ENCODE measurements at places on chromosomes 1 and 21. TPM values are rescaled to one million over a fixed set of nuclear protein-coding genes. Genes with fewer than 3 reads are reported as not detected.

Gene PTPN7
- 97.5 TPM for total RNA-seq

DNA sequence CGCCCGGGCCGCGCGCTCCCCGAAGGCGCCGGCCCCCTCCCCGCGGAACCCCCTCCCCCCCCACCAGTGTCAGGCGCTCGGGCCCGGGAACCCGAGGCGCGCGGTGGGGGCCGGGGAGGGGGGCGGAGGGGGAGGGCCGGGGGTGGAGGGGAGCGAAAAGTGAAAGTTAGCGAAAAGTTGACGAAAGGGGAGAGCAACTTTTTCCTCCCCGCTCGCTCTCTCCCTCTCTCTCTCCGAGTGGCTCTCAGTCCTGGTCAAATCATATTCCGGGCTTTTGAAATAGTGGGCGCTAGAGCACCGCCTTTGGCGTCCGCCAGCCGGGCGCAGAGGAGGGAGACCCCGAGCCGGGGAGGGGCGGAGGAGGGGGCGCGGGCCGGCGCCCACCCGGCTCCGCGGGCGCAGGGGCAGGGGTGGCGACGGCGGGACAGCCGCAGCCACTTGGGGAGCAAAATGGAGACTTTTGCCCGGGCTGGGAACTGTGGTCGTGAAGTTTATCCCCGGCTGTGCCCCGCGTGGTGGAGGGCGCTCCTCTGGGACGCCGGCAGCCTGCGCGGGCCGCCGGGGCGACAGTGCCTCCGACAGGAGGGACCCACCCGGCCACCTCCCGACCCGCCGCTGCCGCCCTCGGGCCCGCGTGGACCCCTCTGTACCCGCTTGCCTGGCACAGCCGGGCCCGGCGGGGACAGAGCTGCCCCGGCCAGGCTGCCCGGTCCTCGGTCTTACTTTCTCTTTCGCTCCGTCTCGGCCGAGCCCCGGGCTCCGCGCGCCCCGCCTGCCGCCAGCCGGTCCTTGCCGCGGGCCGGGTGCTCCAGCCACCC lies 697 bp downstream of the PRDM16 start:
- peaks cover 18% of the 10 kb centered on the region for H3K27me3 ChIP-seq
- H3K4me1 ChIP-seq = peaks cover 2% of the 10 kb centered on the region
- no peak for DNase-seq
- H3K4me3 ChIP-seq = peak overlapping the region; percentile 58

DNA sequence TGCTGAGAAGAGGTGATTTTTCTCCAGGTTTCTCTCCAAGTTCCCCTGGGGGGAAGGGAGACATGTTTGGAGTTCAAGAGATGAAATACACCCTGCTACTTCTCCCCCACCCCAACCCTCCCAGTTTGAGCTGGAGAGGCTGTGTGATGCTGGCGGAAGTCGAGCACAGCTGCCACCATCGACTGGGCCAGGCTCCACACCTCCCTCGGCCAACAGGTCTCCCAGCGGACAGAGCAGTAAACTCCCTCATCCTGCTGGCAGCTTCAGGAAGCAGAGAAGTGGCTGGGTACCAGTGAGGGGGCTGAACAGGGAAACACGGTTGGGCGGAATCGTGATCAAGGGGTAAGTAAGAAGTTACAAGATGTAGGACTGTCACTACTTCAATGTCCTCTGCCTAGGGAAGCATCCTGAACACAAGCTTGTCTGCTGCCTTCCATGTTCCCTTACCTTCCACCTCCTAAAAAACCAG lies 6.6 kb upstream of the NHLH1 start:
- H3K4me3 ChIP-seq = no peak overlapping the region
- peak overlapping the region; percentile 66 for H3K27ac ChIP-seq
- H3K36me3 ChIP-seq = peaks cover 17% of the 10 kb centered on the region
- no peaks in the 10 kb centered on the region for H3K27me3 ChIP-seq

- peaks cover 48% of the 10 kb centered on the region for H3K4me1 ChIP-seq
- no peak for DNase-seq
- H3K27ac ChIP-seq = peak overlapping the region; percentile 82
- H3K4me3 ChIP-seq = no peak overlapping the region
- no peaks in the 10 kb centered on the region for H3K27me3 ChIP-seq
These were observed 24.7 kb downstream of the KIAA0040 start for GRCh38 chr1:175167861-175168260.

DNA sequence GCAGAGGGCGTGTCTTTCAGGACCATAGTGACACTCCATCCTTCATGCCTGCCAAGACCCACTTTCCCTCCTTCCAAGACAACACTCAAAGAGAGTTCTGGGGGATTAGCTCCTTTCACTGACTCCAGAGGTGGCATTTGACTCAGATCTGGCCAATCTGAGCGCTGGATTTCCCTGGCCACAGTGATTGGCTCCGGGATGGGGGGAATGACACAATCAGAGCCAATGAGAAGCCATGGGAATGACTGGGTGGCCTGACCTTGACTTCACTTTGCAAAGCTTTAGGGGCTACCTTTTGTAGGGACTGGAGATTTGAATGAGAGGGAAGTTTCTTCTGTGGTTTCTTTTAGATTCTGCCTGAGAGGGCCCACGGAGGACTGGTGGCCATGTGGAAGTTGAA lies 26.9 kb upstream of the WNT4 start:
- no peak overlapping the region for H3K27ac ChIP-seq
- peaks cover 14% of the 10 kb centered on the region for H3K27me3 ChIP-seq
- no peaks in the 10 kb centered on the region for H3K36me3 ChIP-seq
- H3K4me1 ChIP-seq = peaks cover under 1% of the 10 kb centered on the region
- DNase-seq = no peak

GRCh38 chr1:36350659-36351226 lies 27.3 kb upstream of the EVA1B start:
- peak overlapping the region; percentile 87 for H3K27ac ChIP-seq
- H3K36me3 ChIP-seq = peaks cover 4% of the 10 kb centered on the region
- peak overlapping the region; percentile 52 for H3K4me3 ChIP-seq

- H3K27ac ChIP-seq = no peak overlapping the region
- peaks cover 7% of the 10 kb centered on the region for H3K27me3 ChIP-seq
- H3K4me3 ChIP-seq = no peak overlapping the region
- DNase-seq = no peak
- H3K4me1 ChIP-seq = peaks cover 6% of the 10 kb centered on the region
These were observed 30.8 kb downstream of the IER5 start for GRCh38 chr1:181119093-181119989.

- peaks cover 65% of the 10 kb centered on the region for H3K27me3 ChIP-seq
- no peak overlapping the region for H3K27ac ChIP-seq
- DNase-seq = no peak
- peaks cover 4% of the 10 kb centered on the region for H3K36me3 ChIP-seq
- H3K4me1 ChIP-seq = peaks cover 18% of the 10 kb centered on the region
These were observed 5.6 kb downstream of the ACTA1 start for GRCh38 chr1:229428256-229428655.

- H3K4me3 ChIP-seq = no peak overlapping the region
- peaks cover 48% of the 10 kb centered on the region for H3K4me1 ChIP-seq
- no peak for DNase-seq
- H3K36me3 ChIP-seq = no peaks in the 10 kb centered on the region
These were observed 68.5 kb downstream of the DYRK1A start for GRCh38 chr21:37435120-37435519.

DNA sequence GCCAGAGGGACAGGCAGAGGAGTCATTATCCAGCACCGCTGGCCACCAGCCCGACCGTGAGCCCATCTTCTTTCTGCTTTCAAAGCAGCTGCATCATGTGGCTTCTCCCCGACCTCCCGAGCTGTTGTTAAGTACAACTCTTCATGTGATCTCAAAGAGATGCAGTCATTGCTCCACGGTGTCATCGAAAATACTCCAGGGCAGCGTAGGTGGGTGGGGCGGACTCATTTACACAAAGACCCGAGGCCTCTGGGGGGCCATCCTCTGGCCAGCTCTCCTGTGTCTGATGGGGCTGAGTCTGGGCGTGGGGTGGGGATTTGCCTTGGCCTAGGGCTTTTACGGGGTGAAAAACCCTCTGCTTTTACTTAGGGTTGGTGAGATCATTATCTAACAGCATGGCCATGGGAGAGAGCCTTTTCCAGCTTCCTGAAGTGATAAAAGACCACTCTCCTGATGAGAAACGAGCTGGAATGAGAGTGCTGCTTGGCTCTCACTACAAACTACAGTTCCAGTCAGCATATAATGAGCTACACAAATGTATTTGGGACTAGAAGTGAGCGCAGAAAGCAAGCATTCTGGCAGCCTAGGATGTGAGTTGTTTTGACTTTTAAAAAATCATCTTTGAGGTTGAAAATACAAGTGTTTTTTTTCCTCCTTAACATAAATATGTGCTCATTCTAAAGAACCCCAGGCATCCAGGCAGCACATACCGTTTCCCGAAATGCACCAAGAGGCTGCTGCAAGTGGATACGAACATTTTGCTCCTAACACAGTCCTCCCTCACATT lies 165.0 kb downstream of the RHOU start:
- no peak overlapping the region for H3K4me3 ChIP-seq
- H3K4me1 ChIP-seq = peaks cover 5% of the 10 kb centered on the region
- peak overlapping the region; percentile 47 for H3K27ac ChIP-seq
- no peaks in the 10 kb centered on the region for H3K36me3 ChIP-seq
- no peak for DNase-seq
